Activated CD4-positive, alpha-beta T cell treated with anti-CD3 and anti-CD28 coated beads for 36 hours (primary cell): ENCODE measurements at places on chromosomes 5 and 9. TPM values are rescaled to one million over a fixed set of nuclear protein-coding genes. Genes with fewer than 3 reads are reported as not detected.

GRCh38 chr9:17742067-17742466 is 163.2 kb downstream of the SH3GL2 start:
- no peak overlapping the region for H3K27ac ChIP-seq
- H3K4me1 ChIP-seq, result no peaks in the 10 kb centered on the region
- H3K36me3 ChIP-seq, result no peaks in the 10 kb centered on the region
- no peaks in the 10 kb centered on the region for H3K27me3 ChIP-seq

DNA sequence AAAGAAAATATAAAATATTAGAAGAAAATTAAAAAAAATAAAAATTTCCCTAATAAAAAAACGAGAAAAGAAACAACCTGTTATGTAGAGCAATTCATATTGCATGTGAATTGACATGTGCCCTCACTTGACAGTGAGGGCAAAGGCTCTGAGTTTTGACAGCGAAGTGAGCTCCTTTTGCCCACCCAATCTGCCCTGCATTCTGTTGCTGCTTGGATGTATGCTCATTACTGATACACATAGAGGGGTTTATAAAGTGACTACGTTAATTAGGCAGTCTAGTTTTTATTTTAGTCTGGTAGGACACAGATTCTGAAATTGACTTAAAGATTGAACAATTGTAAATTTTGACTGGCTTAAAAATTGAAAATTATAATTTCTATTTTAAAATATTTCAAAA is 949.4 kb downstream of the TLE4 start:
- no peak overlapping the region for H3K27ac ChIP-seq
- no peaks in the 10 kb centered on the region for H3K27me3 ChIP-seq
- no peaks in the 10 kb centered on the region for H3K4me1 ChIP-seq
- H3K4me3 ChIP-seq, result no peak overlapping the region

GRCh38 chr9:116942593-116943061 is 255.5 kb downstream of the TRIM32 start:
- DNase-seq, result no peak
- H3K27me3 ChIP-seq, result peaks cover 3% of the 10 kb centered on the region
- H3K4me3 ChIP-seq, result no peak overlapping the region
- H3K4me1 ChIP-seq, result no peaks in the 10 kb centered on the region

DNA sequence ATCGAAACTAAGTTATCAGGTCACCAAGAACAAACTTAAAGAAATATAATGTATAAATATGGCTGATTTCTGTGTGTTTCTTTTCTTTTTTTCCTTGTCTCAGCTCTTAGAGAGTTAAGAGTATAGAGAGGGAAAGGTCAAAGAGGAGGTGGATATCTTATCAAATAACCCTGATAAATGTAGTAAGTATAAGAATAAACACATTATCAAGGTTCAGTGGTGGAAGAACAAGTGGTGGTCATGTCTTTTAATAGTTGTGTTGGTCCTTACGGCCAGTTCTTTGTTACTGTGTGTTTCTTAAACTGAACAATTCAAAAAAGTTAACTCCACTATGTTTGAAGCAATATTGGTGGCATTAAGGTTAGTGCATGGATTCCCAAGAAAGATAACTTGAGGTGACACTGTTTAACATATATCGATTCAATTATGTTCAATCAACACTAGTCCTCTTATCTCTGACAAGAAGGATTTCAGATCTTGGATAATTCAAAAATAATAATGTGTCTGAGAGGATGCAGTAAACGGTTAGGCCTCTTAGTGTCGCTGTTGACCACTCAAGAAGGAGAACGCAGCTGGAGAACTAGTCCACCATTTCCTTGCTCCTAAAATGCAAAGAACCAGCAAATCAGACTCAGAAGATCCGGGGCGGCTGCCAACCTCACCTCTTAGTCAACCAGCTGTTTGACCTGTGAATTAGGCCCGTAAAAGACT is at the start of gene PCDHGA3:
PCDHGA3 (plus strand) TSS at position 588 of the 711 bp plus-strand sequence. CDS start 205 bp downstream, outside the sequence.
- no peaks in the 10 kb centered on the region for H3K4me1 ChIP-seq
- H3K36me3 ChIP-seq, result peaks cover 27% of the 10 kb centered on the region
- DNase-seq, result peak; percentile 43
- H3K27me3 ChIP-seq, result peaks cover 62% of the 10 kb centered on the region
- H3K4me3 ChIP-seq, result peak within 1 kb of the TSS; percentile 43
- no peak within 1 kb of the TSS for H3K27ac ChIP-seq

DNA sequence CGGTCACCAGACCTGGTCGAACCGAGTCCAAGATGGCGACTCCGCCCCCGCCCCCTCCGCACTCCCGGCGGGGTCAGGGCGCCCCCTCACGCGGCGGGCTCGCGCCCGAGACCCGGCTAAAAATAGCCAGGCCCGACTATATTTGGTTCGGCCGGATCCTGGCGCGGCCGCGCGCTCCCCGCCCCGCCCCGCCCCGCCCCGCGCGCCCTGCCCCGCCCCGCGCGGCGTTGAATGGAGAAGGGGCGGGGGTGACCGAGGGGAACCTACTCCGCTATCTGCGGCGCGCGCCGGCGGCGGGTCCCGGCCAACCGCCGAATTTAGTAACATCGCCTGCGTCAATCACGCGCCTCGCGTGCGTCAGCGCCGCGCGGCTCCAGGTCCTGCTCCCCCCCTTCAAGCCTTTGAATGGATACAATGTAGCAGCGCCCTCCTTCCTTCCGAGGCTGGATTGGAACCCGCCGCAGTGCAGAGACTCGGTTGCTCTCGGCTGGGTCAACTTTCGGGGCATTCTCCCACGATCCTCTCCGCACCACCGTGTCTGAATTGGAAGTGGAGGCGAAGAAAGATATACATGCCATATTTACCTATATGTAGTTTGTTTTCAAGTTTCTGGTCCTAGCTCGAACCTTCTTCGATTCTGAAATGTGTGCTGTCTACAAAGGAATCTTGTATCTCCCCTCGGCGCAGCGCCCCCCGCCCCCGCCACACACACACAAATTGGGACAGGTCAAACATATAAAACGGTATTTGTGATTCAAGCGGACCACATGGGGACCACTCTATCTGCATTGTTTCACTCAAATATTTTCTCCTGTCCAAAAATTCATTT is 1.6 kb upstream of the NR4A3 start:
- peaks cover 14% of the 10 kb centered on the region for H3K36me3 ChIP-seq
- H3K4me3 ChIP-seq, result peak overlapping the region; percentile 88
- H3K27ac ChIP-seq, result peak overlapping the region; percentile 94
- peaks cover 42% of the 10 kb centered on the region for H3K4me1 ChIP-seq

DNA sequence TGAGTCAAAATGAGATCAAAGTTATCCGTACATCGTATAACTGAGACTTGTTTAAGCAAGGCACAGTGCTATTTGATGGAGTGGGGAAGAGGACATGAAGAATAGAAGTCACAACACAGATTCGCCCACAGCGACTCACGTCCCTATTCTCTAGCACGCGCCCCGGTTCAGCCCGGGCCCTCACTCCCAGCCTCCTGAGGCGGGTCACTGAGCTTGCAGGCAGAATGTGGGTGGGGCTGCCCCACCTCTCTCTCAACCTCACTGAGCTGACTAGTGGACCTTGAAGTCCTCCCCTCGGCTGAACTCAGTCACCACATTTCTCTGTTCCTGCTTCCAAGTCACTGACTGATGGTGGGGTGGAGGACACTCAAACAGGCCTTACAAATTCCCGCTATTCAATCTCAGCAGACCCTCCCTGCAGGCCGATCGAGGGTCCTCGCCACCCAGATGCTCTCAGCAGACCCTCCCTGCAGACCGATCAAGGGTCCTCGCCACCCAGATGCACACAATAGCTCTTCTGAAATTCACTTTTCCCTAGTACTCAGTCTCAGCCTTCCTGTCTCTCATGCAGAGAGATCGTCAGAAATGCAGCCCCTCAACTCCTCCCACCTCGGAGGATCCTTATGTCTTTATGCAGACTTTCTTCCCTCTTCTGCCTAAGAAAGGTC is 12.9 kb downstream of the GLDC start:
- no peak for DNase-seq
- H3K4me1 ChIP-seq, result peaks cover 3% of the 10 kb centered on the region
- no peak overlapping the region for H3K27ac ChIP-seq
- no peaks in the 10 kb centered on the region for H3K36me3 ChIP-seq
- no peak overlapping the region for H3K4me3 ChIP-seq

- no peaks in the 10 kb centered on the region for H3K4me1 ChIP-seq
- no peak for DNase-seq
- peaks cover 4% of the 10 kb centered on the region for H3K27me3 ChIP-seq
- no peak overlapping the region for H3K4me3 ChIP-seq
- H3K36me3 ChIP-seq, result no peaks in the 10 kb centered on the region
- H3K27ac ChIP-seq, result no peak overlapping the region
Observed at GRCh38 chr5:158807-159447, 32.4 kb upstream of the LRRC14B start.

- peaks cover 5% of the 10 kb centered on the region for H3K36me3 ChIP-seq
- no peak for DNase-seq
- H3K27ac ChIP-seq, result no peak overlapping the region
- peaks cover 11% of the 10 kb centered on the region for H3K27me3 ChIP-seq
- peaks cover 49% of the 10 kb centered on the region for H3K4me1 ChIP-seq
Observed at GRCh38 chr9:134389642-134390041, 63.4 kb downstream of the RXRA start.

GRCh38 chr9:123527981-123528380 is 172.0 kb downstream of the CRB2 start:
- H3K4me3 ChIP-seq, result no peak overlapping the region
- H3K27me3 ChIP-seq, result no peaks in the 10 kb centered on the region
- no peak for DNase-seq
- no peaks in the 10 kb centered on the region for H3K4me1 ChIP-seq

- peaks cover 3% of the 10 kb centered on the region for H3K27me3 ChIP-seq
- H3K4me3 ChIP-seq, result no peak overlapping the region
- H3K36me3 ChIP-seq, result no peaks in the 10 kb centered on the region
- H3K4me1 ChIP-seq, result no peaks in the 10 kb centered on the region
- no peak for DNase-seq
Observed at GRCh38 chr5:153504726-153505125, 14.3 kb downstream of the GRIA1 start.

DNA sequence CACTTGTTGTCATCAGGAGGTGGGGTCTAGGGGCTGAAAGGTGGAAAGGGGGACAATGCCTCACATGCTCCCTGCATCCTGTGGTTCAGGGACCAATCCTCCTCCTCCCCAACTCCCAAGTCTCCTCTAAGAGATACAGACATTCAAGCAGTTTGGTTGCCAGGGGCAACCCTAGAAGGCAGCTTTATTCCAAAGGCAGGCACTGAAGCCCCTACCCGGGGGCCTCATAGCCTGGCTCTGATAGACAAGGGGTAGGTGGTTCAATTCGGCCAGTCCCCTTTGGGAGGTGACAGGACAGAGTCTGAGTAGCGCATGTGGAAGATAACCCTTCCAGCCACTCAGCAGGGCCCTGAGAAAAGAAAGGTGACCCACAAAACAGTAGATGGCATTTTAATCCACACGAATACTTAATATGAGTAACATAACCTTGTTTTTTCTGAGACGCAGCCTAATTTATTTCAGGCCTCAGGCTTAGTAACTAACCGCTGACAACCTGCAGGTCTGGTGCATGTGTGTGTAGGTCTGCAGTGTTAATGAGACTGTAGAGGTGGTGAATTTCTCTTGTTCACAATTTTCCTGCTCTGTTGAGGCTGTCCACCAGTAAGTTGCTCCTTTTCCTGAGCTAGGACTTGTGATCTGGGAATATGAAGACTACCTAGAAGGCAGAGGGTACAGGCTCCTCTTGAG is 31.3 kb upstream of the HSPA9 start:
- no peak overlapping the region for H3K4me3 ChIP-seq
- H3K36me3 ChIP-seq, result no peaks in the 10 kb centered on the region
- H3K27ac ChIP-seq, result no peak overlapping the region
- H3K27me3 ChIP-seq, result peaks cover 41% of the 10 kb centered on the region

DNA sequence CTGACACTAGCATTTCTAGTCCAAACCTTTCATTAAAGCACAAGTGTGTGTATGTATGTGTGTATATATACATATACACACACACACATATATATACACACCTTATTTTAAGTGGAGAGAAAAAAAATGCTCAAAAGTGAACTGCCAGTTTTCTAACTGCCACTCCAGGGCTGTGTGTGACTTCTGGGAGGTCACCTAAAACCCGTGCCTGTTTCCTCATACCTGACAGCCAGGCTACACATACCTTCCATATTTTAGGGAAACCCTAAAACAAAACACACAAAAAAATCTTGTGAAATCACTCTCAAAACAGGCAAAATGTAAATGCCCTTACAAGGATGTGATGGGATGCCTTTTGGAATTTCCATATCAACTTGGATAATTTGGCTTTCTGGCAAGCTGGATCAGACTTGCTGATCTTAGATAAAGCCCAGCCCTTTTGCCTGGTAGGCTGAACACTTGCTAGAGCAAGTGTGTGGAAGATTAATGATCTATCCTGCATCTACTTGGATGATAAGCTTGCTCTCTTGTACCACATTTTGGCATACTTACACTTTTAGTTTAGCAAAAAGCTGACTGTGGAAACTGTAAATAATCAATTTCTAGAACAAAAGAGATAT is 127.8 kb downstream of the GNAQ start:
- H3K4me1 ChIP-seq, result peaks cover 35% of the 10 kb centered on the region
- no peak overlapping the region for H3K27ac ChIP-seq
- H3K4me3 ChIP-seq, result no peak overlapping the region
- H3K27me3 ChIP-seq, result no peaks in the 10 kb centered on the region
- peaks cover 5% of the 10 kb centered on the region for H3K36me3 ChIP-seq

DNA sequence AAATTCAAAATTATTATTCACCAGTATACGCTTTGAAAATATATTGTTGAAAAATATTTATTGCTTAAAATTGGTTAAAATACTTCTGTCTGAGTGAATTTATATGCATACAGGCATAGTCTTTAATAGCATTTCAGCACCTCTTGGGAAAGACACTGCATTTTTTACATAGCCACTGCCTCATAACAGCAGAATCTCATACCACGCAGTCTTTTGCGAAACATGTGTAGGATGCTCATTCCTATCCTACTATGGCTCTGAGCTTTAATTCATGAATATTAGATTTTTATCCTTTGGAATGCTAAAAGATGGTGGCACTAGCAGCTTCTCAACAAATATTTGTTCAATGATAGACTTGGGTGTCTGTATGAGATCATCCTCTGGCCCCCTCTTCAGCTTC is 94.0 kb upstream of the SH3GL2 start:
- no peak overlapping the region for H3K4me3 ChIP-seq
- DNase-seq, result no peak
- no peaks in the 10 kb centered on the region for H3K27me3 ChIP-seq
- H3K36me3 ChIP-seq, result no peaks in the 10 kb centered on the region

- DNase-seq, result no peak
- no peaks in the 10 kb centered on the region for H3K36me3 ChIP-seq
- no peaks in the 10 kb centered on the region for H3K4me1 ChIP-seq
- H3K27ac ChIP-seq, result no peak overlapping the region
Observed at GRCh38 chr9:82799286-82799685, 263.7 kb downstream of the RASEF start.

DNA sequence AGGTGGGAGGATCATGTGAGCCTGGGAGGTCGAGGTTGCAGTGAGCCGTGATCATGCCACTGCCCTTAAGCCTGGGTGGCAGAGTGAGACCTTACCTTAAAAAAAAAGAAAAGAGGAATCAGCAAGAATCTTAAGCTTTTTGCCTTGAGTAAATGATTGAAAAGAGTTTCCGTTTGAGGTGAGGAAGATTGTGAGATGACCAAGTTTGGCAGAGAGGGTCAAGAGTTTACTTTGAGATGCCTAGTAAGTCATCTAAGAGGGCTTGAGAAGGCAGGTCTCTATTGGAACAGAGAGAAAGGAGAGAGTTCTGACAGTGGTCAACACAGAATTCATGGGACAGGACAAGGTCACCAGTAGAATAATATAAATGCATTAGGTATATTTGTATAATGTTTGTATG is 572.1 kb downstream of the TLE4 start:
- H3K27me3 ChIP-seq, result peaks cover 2% of the 10 kb centered on the region
- DNase-seq, result no peak
- H3K4me3 ChIP-seq, result no peak overlapping the region
- H3K4me1 ChIP-seq, result no peaks in the 10 kb centered on the region
- no peak overlapping the region for H3K27ac ChIP-seq

Gene WDR38
- total RNA-seq, result not detected

Gene ACER2
- total RNA-seq, result 1.6 TPM

Gene FOXI1
- not detected for total RNA-seq

Gene FSTL4
- not detected for total RNA-seq

Gene TRPM3
- total RNA-seq, result not detected

Gene FGFR4
- 2.0 TPM for total RNA-seq

Gene PRDM9
- total RNA-seq, result not detected
